ENCODE measurements at places on chromosomes 7 and 10. TPM values are rescaled to one million over a fixed set of nuclear protein-coding genes. Genes with fewer than 3 reads are reported as not detected.

DNA sequence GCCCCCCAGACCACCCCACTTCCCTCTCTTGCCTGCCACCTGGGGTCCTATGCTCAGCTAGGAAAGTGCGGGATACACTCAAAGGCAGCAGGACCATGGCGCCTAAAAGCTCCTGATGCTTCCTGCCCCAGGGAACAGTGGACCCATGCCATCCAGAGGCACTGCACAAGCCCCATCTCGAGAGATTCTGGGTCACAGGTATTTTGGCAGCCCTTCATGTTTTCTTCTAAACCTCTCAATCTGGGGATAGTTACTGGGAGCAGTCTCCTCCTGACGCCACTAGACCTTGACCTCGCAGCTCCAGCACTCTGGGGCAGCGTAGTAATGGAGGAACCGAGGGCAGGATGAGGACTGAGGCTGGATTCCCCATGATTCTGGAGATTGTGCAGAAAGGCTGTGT lies 107.1 kb downstream of the GRK5 start:
- DNase-seq = no peak

GRCh38 chr10:99815621-99816020 lies 33.2 kb downstream of the ABCC2 start:
- DNase-seq = no peak

DNA sequence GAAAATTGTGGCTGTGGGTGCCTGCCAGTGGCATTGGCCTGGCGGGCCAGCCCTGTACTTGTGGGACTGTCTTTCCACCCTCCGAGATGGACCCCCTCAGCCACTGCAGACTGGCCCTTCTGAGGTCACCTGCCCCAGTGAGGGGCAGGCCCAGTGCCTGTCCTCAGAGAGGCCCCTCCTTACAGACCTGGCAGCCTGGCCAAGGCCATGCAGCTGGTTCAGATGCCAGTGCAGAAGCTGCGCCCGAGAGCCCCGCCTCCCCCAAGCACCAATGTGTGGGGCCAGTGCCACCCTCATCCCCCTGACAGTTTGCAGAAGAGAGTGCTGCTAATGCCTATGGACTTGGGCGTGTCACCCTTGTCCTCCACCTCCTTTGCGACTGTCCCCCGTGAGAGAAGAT lies 10.0 kb downstream of the ZNF316 start:
- no peak for DNase-seq

DNA sequence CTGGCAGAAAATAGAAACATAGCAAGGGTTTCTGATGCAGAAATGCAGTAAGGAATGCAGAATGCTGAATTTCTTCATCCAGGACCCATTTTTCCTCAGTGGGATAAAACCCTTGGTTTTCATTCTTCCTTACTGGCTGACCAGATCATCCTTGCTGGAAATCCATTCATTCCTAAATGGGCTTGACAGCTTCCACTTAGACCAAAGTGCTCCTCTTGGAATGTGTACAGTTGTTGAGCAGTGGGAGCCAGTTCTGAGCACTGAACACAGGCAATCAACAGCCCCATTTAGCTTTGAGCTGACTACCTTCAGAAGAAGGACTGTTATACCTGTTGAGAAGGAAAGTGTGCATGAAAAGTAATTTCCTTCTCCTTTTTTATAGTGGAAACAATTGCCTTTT lies 232.1 kb downstream of the SORCS3 start:
- DNase-seq = no peak

The DENND2A gene
- total RNA-seq = 9.6 TPM

All from left cardiac atrium (tissue), 4 donors.